Upper lobe of right lung (tissue), 1 donor: ENCODE measurements at places on chromosomes 5 and 9. TPM values are rescaled to one million over a fixed set of nuclear protein-coding genes. Genes with fewer than 3 reads are reported as not detected.

The LPAR1 gene
- 18.2 TPM for total RNA-seq

The CDKN2B-AS1 gene
- 2.3 TPM for total RNA-seq

The ZNF484 gene
- total RNA-seq, result 8.8 TPM

The PFN3 gene
- not detected for total RNA-seq

The ZNF454 gene
- total RNA-seq, result 3.1 TPM

The FAXDC2 gene
- total RNA-seq, result 79.0 TPM

The SETD9 gene
- total RNA-seq, result 10.1 TPM

The SKIC3 gene
- total RNA-seq, result 68.7 TPM

The ZBTB5 gene
- 10.1 TPM for total RNA-seq

The FOXD4L4 gene
- 0.23 TPM for total RNA-seq

The PCDH1 gene
- 66.6 TPM for total RNA-seq

The HAND1 gene
- not detected for total RNA-seq

The SELENOP gene
- total RNA-seq, result 884 TPM

The OGN gene
- 10.6 TPM for total RNA-seq

The ANAPC2 gene
- 51.4 TPM for total RNA-seq

The WDR31 gene
- total RNA-seq, result 2.6 TPM

The UIMC1 gene
- 35.4 TPM for total RNA-seq

The OLFML2A gene
- total RNA-seq, result 39.5 TPM

The IFNA13 gene
- total RNA-seq, result not detected

The CAVIN4 gene
- total RNA-seq, result 1.3 TPM

The ASPN gene
- total RNA-seq, result 7.5 TPM

The PRXL2C gene
- 25.6 TPM for total RNA-seq

The ENG gene
- 322 TPM for total RNA-seq

The GTF3C4 gene
- total RNA-seq, result 12.9 TPM

The MYOZ3 gene
- total RNA-seq, result 1.7 TPM

The GNA14 gene
- total RNA-seq, result 15.7 TPM

The PKD2L2 gene
- total RNA-seq, result not detected

The IL9 gene
- total RNA-seq, result not detected

The HAPLN1 gene
- 0.12 TPM for total RNA-seq

The SLC27A4 gene
- 21.4 TPM for total RNA-seq

The ARHGAP26 gene
- total RNA-seq, result 35.4 TPM

The OR13C5 gene
- total RNA-seq, result not detected

The JAK2 gene
- total RNA-seq, result 24.4 TPM

The LCN10 gene
- 11.2 TPM for total RNA-seq

The S1PR3 gene
- 10.2 TPM for total RNA-seq

The MARCHF3 gene
- total RNA-seq, result 11.1 TPM

The PDLIM4 gene
- 7.4 TPM for total RNA-seq

The HTR1A gene
- total RNA-seq, result not detected
